ENCODE measurements at places on chromosomes 4 and X. TPM values are rescaled to one million over a fixed set of nuclear protein-coding genes. Genes with fewer than 3 reads are reported as not detected.

IRS4 gene
- not detected for total RNA-seq

PPP4R3C gene
- not detected for total RNA-seq

CTAG2 gene
- total RNA-seq, result not detected

BMPR1B gene
- total RNA-seq, result 3.7 TPM

PPARGC1A gene
- total RNA-seq, result not detected

DNA sequence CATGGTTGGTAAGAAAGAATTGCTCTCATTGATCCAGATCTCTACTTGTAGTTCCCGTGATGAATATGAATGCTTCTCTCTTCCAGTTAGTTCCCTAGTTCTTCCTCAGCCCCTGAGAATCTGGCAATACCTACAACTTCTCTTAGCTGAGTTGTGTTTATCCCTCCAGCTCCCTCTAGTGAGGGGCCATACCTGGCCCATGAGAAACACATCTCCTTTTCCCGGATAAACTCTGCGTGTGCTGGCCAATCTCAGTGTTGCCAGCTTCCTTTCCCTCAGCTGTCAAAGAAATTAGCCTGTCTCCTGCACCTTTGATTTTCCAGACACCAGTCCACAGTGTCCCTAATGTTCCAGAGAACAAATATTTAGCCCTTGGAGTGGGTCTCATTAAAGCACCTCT is 5.7 kb downstream of the CBLL2 start:
- H3K27me3 ChIP-seq, result no peaks in the 10 kb centered on the region
- H3K4me1 ChIP-seq, result no peaks in the 10 kb centered on the region
- H3K4me3 ChIP-seq, result no peak overlapping the region
- DNase-seq, result no peak
- no peaks in the 10 kb centered on the region for H3K36me3 ChIP-seq
- H3K27ac ChIP-seq, result no peak overlapping the region

GRCh38 chr4:36286481-36286871 is 5.1 kb downstream of the DTHD1 start:
- no peak for DNase-seq
- no peaks in the 10 kb centered on the region for H3K27me3 ChIP-seq
- H3K36me3 ChIP-seq, result no peaks in the 10 kb centered on the region
- no peak overlapping the region for H3K27ac ChIP-seq

DNA sequence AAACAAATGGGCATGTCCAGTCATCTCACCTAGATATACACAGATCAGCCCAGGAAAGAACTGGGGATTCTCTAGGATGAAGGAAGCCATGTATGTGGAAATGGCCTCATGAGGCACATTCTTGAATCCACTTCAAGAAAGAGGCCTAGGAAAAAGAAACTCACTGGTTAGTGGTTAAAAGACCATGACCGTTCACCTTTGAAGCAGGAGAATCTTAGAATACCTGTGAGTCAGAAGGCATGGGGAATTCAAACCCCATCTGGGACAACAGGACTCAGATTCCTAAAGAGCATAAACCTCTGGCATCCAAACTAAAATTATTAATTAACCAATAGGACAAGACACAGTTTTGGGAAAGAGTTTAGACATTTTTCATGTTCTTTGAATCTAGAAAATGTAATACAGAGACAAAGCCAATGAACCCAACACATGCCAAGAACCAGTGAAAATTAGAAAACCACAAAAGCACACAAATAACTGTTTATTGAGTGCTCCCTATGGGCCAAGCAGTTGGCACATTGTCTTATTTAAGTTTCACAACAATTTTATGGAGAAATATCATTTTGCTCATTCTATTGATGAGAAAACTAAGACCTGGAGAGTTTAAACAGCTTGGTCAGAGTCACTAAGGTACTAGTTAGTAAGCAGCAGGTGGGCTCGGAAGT is 97.5 kb downstream of the NPNT start:
- no peak for DNase-seq
- H3K4me1 ChIP-seq, result no peaks in the 10 kb centered on the region

- no peak overlapping the region for H3K4me3 ChIP-seq
- peaks cover 7% of the 10 kb centered on the region for H3K4me1 ChIP-seq
- no peaks in the 10 kb centered on the region for H3K27me3 ChIP-seq
- H3K36me3 ChIP-seq, result no peaks in the 10 kb centered on the region
Observed at GRCh38 chrX:13357925-13358324, 38.1 kb upstream of the ATXN3L start.

DNA sequence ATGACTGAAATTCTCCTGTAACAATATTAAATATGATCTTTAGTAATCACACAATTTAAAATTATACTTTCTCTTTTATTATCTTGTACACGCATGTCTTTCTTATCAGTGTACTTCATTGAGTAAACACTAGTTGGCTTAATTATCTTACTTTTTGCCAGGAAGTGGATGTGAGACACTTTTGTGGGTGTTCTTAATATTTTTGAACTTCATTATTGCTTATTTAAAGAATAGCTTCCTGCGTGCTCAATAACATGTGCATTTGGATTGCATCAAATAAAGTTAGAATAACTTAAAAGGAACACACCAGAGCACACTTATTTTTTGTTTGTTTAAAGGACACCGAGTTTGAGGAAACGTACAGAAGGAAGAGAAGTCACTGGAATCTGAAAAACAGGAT is 128.5 kb upstream of the VEGFC start:
- H3K4me3 ChIP-seq, result no peak overlapping the region
- DNase-seq, result no peak
- H3K27me3 ChIP-seq, result no peaks in the 10 kb centered on the region
- no peak overlapping the region for H3K27ac ChIP-seq

GRCh38 chr4:110211007-110211769 is 12.8 kb upstream of the ELOVL6 start:
- H3K27ac ChIP-seq, result no peak overlapping the region
- peak; percentile 56 for DNase-seq
- no peaks in the 10 kb centered on the region for H3K36me3 ChIP-seq
- H3K4me3 ChIP-seq, result no peak overlapping the region
- no peaks in the 10 kb centered on the region for H3K27me3 ChIP-seq
- H3K4me1 ChIP-seq, result no peaks in the 10 kb centered on the region

- H3K27me3 ChIP-seq, result peaks cover 2% of the 10 kb centered on the region
- no peaks in the 10 kb centered on the region for H3K36me3 ChIP-seq
- H3K4me1 ChIP-seq, result no peaks in the 10 kb centered on the region
Observed at GRCh38 chrX:139213241-139213709, 317.3 kb upstream of the F9 start.

- no peak for DNase-seq
- no peaks in the 10 kb centered on the region for H3K4me1 ChIP-seq
- H3K27me3 ChIP-seq, result peaks cover 5% of the 10 kb centered on the region
- H3K36me3 ChIP-seq, result no peaks in the 10 kb centered on the region
- H3K27ac ChIP-seq, result no peak overlapping the region
- no peak overlapping the region for H3K4me3 ChIP-seq
Observed at GRCh38 chrX:13780868-13781427, 35.9 kb downstream of the GPM6B start.

DNA sequence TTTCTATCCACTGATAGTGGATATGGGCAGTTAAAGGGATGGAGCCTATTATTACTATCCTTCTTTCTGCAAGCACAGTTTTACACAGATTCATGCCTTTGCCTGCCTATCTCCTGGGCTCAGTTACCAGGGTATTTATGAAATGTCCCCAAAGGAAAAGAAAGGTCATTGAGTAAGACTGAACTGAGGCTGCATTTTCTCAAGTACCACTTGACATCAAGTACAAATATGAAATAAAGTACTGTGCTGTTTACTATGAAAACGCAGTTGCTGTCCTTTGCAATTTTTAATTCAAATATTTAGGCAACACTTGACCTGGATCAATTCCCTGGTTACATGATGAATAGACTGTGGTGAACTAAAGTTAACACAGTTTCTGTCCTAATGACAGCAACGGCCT is 23.5 kb upstream of the SPANXN4 start:
- H3K4me1 ChIP-seq, result no peaks in the 10 kb centered on the region
- no peak overlapping the region for H3K4me3 ChIP-seq
- no peak overlapping the region for H3K27ac ChIP-seq

DNA sequence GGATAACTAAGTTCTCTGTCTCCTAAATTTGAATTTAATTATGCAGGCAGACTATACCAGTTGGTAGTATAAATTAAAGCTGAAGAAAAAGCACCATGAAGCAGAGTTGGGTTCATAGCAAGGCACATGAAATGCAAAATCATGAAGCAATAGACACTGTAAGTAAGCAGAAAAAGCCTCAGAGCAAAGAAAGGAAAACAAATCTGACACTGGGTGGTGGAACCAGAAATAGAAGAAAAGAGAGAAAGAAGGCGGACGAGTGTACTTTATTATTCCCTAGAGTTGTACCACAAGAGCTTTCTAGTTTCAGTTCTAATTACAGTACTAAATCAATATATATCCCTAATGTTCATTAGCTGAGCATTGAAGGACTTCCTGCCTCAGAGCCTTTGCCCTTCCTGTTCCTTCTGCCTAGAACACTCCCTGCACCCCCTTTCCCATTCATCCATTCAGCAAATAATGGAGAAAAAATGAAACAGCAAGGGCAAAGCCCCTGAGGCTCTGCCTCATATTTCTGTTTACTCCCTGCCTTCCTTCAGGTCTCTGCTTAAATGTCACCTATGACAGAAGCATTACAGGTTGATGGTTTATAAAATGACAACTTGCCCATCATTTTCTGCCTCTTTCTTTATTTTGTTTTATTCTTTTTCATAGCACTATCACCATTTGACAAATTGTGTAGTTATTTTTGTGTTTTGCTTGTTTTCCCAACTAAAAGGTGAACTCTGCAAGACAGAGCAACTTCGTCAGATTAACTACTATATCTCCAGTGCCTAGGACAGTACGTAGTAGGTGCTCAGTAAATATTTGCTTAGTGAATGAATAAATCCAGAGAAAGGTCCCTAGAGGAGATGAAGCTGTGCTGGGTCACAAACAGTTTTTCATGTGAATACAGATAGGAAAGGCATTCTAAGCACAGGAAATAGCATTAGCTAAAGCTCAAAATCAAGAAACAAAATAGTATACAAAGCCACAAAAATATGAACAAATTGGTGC is 154.0 kb upstream of the RASGEF1B start:
- H3K27ac ChIP-seq, result no peak overlapping the region
- no peaks in the 10 kb centered on the region for H3K36me3 ChIP-seq
- no peaks in the 10 kb centered on the region for H3K4me1 ChIP-seq
- H3K4me3 ChIP-seq, result no peak overlapping the region

GRCh38 chr4:185207466-185207865 is 1.9 kb upstream of the SNX25 start:
- H3K27me3 ChIP-seq, result peaks cover 17% of the 10 kb centered on the region
- DNase-seq, result no peak
- H3K27ac ChIP-seq, result no peak overlapping the region
- no peaks in the 10 kb centered on the region for H3K36me3 ChIP-seq

DNA sequence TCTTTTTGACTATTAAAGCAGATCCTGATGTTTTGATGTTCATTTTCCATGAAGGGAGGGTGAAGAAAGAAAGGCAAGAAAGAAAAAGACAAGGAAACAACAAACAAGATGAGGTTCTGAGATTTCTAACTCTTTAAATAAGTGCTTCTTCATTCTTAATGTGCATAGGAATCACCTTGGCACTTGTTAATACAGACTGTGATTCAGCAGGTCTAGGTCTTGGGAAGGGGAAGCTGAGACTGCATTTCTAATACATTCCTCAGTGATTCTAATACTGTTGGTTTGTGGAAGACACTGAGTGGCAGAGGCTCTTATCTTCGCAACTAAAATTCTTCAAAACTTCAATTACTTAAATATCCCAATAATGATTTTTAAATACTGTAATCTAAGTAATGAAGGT is 95.2 kb upstream of the NAP1L5 start:
- H3K27me3 ChIP-seq, result no peaks in the 10 kb centered on the region
- DNase-seq, result no peak
- H3K4me3 ChIP-seq, result no peak overlapping the region
- no peaks in the 10 kb centered on the region for H3K4me1 ChIP-seq
- H3K27ac ChIP-seq, result no peak overlapping the region

DNA sequence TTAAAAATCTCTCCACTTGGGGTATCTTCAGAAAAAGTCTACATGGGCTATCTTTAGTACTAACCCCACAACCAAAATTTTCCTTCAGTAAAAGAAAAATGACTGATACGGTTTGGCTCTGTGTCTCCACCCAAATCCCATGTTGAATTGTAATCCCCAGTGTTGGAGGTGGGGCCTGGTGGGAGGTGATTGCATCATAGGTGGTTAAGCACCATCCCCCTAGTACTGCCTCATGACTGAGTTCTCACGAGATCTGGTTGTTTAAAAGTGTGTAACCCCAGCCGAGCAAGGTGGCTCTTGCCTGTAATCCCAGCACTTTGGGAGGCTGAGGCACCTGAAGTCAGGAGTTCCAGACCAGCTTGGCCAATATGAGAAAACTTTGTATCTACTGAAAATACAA is 66.8 kb downstream of the USP46 start:
- H3K4me1 ChIP-seq, result no peaks in the 10 kb centered on the region
- no peaks in the 10 kb centered on the region for H3K27me3 ChIP-seq
- DNase-seq, result no peak
- H3K36me3 ChIP-seq, result no peaks in the 10 kb centered on the region
- H3K4me3 ChIP-seq, result no peak overlapping the region

- DNase-seq, result no peak
- no peak overlapping the region for H3K4me3 ChIP-seq
- H3K36me3 ChIP-seq, result no peaks in the 10 kb centered on the region
- no peak overlapping the region for H3K27ac ChIP-seq
- no peaks in the 10 kb centered on the region for H3K27me3 ChIP-seq
Observed at GRCh38 chrX:56783996-56784620, 55.1 kb downstream of the NBDY start.

DNA sequence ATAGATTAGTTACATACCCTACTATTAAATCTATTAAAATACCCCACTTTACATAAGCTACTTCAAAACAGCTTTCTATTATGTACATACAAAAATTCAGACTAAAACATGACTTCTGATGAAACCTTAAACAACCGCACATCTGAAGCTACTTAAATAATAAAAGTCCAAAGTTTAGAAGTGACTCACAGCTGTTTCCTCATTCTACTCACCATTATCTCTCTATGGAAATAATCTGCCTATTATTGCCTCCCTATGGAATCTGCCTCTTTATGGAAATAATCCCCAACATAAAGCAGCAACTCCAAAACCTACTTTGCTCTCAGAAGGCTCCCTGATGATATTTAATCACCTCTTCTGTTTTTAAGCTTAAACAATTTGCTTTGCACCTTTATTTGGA is 15.7 kb upstream of the BANK1 start:
- H3K4me1 ChIP-seq, result peaks cover 5% of the 10 kb centered on the region
- H3K4me3 ChIP-seq, result no peak overlapping the region
- peak; percentile 72 for DNase-seq
- H3K27ac ChIP-seq, result peak overlapping the region; percentile 13
- no peaks in the 10 kb centered on the region for H3K36me3 ChIP-seq

DNA sequence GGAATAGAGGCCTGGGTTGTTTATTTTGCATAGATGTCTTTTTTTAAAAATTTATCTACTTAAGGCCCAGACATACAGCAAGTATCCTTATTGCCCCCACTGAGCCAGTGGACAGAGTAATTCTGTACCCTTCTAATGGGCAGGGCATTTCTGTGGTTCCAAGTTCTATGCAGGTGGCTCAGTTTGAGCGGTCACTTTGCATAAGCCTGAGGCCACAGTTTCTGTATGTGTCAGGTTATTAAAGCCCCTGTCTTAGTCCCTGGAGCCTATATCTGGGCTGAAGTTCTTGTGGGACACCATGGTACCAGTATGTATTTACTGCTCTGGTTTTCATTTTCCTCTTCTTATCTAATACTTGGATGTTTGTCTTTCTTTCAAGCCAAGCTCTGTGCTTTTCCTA is 168.8 kb downstream of the MID1IP1 start:
- DNase-seq, result no peak
- H3K4me3 ChIP-seq, result no peak overlapping the region
- H3K27me3 ChIP-seq, result no peaks in the 10 kb centered on the region

Measured in A673 (cell line).